ENCODE measurements at places on chromosomes 3 and 15. TPM values are rescaled to one million over a fixed set of nuclear protein-coding genes. Genes with fewer than 3 reads are reported as not detected.

Gene GP9
- not detected for polyA plus RNA-seq

- no peaks in the 10 kb centered on the region for H3K36me3 ChIP-seq
- no peaks in the 10 kb centered on the region for H3K4me1 ChIP-seq
- DNase-seq = no peak
- H3K27me3 ChIP-seq = no peaks in the 10 kb centered on the region
Observed at GRCh38 chr3:39733804-39734203, 75.6 kb upstream of the MYRIP start.

- no peaks in the 10 kb centered on the region for H3K36me3 ChIP-seq
- H3K27me3 ChIP-seq = no peaks in the 10 kb centered on the region
- DNase-seq = peak; percentile 94
- peak overlapping the region; percentile 66 for H3K27ac ChIP-seq
- no peak overlapping the region for H3K4me3 ChIP-seq
Observed at GRCh38 chr15:62782071-62782841, 260.3 kb upstream of the TPM1 start.

DNA sequence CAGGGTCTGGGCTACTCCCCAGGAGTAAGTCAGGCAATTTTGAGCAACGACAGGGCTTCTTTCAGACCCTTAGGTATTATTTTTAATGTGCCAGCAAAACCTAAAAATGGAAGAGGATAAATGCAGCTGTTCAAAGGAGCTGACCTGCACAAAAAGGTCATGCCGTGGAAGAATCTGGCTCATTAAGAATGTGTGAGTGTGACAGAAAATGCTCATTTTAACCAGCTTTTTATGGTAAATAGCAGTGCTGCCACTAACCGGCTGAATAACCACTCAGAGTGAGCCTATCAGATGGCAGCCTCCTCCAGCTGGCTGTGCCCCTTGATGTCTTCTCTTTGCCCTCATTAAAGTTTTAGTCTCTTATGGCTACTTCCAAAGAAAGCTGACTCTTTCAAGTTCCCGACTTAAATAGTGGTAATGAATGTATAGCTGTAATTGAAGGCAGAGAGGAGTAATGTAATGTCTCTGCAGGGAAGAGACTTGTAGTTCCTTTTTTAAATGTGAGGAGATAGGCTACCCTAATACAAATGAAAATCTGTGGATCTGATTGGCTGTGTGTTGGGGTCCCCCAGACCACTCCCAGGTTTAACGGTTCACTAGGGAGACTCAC is 9.5 kb upstream of the FSTL1 start:
- DNase-seq = no peak
- no peak overlapping the region for H3K4me3 ChIP-seq

GRCh38 chr3:154616298-154616697 is 186.3 kb upstream of the GPR149 start:
- no peak overlapping the region for H3K27ac ChIP-seq
- DNase-seq = no peak
- no peaks in the 10 kb centered on the region for H3K27me3 ChIP-seq
- H3K4me1 ChIP-seq = no peaks in the 10 kb centered on the region
- H3K4me3 ChIP-seq = no peak overlapping the region

GRCh38 chr15:51083641-51084166 is 11.0 kb downstream of the TNFAIP8L3 start:
- H3K4me1 ChIP-seq = no peaks in the 10 kb centered on the region
- H3K4me3 ChIP-seq = no peak overlapping the region
- no peak overlapping the region for H3K27ac ChIP-seq
- no peaks in the 10 kb centered on the region for H3K36me3 ChIP-seq

DNA sequence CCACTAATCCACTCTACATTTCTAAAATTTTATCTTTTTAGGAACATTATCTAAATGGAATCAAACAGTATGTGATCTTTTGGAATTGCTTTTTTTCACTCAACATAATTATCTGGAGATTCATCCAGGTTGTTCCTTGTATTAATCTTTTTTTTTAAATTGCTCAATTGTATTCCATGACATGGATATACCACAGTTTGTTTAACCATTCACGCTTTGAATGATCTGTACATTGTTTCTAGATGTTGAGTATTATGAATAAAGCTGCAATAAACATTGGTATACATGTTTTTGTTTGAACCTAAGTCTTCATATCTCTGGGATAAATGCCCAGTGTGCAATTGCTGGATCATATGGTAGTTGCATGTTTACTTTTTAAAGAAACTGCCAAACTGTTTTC is 5.5 kb downstream of the CTDSPL start:
- no peaks in the 10 kb centered on the region for H3K36me3 ChIP-seq
- no peak for DNase-seq
- H3K4me3 ChIP-seq = no peak overlapping the region
- no peaks in the 10 kb centered on the region for H3K27me3 ChIP-seq

All from sigmoid colon (tissue), 7 donors.